ENCODE measurements at places on chromosomes 3 and 15.
A peak's percentile ranks its signal among the peaks of the same experiment; 100 is the strongest.

- DNase-seq, result no peak
Observed at GRCh38 chr3:183085634-183086390, 13.5 kb downstream of the MCCC1 start.

- no peak for DNase-seq
Observed at GRCh38 chr15:90998737-90999136, 4.4 kb upstream of the PRC1 start.

GRCh38 chr3:170745211-170745718 lies 124.7 kb downstream of the RPL22L1 start:
- DNase-seq, result no peak

GRCh38 chr3:172179680-172180399 lies 140.5 kb downstream of the FNDC3B start:
- no peak for DNase-seq

DNA sequence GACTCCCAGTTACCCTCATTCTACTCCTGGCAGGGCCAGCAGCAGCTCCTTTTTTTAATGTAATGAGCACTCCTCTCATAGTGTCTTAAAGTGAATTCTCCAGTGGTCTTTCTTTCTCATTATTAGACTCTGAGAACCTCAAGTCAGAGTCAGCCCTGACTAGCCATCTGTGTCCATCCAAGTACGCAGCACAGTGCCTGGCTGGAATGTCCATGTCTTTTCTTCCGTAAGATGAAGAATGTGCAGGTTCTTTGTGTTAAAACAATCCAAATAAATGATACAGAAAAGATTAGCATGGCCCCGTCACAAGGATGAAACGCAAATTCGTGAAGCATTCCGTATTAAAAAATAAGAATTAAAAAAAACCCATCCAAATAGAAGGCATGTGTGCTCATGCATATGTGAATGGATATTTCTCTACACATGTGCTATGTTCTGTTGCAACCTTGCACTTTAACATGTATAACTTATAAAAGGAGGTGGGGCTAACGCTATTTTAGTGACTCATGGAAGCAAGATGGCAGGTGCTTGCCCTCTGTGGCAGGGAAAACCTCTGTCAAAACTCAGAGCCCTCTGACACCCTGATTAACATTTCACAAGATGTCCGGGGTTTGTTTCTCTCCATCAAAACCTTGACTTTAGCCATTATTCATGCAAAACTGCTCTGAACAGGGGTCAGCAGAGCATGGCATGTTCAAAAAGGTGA lies 170.7 kb upstream of the TOPAZ1 start:
- no peak for DNase-seq

GRCh38 chr3:32593903-32594525 lies 23.4 kb upstream of the DYNC1LI1 start:
- no peak for DNase-seq

- no peak for DNase-seq
Observed at GRCh38 chr3:178451799-178452198, 84.4 kb upstream of the KCNMB2 start.

DNA sequence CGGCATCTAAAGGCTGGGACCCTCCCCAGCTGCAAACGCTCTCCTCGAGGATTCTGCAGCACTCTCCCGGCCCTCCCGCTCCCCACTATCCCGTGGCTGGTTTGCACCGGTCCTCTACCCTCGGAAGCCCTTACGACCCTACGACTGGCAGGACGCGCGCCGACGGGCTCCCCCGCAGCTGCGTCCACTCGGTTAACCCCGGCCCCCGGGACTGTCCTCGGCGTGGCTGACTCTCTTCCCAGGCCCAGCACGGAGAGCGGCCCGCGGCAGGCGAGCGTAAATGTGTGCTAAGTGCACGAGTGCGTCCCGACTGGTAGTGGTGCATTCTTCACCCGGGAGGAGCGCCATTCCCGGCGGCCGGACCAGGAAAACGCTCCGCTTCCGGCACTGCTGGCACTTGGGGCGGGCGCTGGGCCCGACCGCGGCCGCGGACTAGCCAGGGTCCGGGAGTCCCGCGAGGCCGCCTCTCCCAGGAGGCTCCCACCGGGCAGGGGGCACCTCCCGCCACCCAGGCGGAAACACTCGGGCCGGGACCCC lies 508 bp downstream of the GORASP1 start:
- DNase-seq, result peak; percentile 14

DNA sequence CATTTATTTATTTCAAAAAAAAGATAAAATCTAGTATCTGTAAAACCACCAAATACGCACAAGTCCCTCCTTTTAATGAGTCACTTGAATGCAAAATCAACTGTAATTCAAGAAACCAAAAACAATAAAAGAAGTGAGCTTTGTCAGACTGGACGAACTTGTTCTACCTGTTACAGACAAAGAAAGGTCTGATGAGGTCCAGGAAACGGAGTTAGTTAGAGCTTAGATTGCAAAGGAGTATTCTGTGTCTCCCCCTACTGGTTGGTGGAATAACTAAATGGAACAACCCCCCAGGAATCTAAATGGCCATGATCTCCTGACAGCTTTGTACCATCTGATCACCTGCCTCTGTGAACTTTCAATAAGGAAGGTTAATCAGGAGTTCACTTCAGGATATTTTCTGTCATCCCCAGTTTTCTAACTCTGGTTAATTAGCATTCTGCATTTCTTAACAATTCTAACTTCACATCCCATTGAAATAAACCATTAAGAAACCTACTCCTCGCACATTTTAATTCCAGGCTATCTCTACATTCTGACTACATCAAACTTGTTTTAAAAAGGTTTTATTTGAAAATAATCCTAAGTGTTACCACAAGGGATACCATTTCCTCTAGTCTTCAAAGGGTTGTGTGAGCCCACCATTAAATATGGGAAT lies 333.0 kb upstream of the SATB1 start:
- DNase-seq, result no peak

- no peak for DNase-seq
Observed at GRCh38 chr3:172244011-172244410, 204.2 kb downstream of the GHSR start.

GRCh38 chr3:182959474-182960350 lies 20.6 kb downstream of the DCUN1D1 start:
- no peak for DNase-seq

DNA sequence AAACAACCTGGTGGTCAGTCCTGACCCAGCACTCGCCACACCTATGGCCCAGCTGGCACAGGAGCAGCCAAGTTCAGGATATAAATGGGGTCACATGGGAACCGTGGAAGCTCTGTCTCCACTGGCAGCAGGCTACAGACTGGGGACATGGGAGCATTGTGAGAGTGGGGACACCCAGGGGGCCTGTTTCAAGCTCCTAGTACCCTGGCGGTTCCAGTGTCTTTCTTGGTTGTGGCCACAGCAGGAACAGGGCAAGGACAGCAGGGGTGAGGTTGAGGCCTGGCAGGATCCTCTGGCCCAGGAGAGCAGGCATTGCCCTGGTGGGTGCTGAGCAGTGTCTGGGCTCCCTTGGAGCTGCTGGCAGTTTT lies 1.9 kb downstream of the CSK start:
- no peak for DNase-seq

GRCh38 chr3:40645883-40646282 lies 121.1 kb downstream of the ZNF621 start:
- DNase-seq, result no peak

DNA sequence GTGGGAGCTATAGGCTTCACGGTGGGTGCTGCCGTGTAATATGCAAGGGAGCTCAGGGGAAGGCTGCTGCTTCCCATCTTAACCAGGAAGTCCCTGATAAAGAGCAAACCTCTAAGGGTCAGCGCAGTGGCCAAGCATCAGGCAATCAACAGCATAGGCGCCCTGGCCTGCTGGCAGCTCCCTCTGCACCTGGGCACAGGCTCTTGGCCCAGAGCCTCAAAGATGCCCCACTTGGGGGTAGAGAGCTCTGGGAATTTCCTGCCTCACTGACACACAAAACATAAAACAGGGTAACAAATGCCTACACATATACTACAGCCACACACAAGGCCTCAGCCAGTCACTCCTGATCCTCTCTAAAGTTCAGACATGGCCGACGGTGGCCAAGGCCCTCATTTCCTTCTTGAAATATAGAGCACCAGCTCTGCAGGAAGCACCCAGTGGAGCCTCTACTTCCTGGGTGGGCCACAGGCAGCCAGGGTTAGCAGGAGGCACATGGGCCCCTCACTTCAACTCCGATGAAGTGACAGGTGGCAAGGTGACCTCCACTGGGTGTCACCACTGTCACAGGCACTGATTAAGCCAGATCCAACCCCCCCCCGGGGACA lies 20.5 kb downstream of the SLC41A3 start:
- DNase-seq, result no peak

DNA sequence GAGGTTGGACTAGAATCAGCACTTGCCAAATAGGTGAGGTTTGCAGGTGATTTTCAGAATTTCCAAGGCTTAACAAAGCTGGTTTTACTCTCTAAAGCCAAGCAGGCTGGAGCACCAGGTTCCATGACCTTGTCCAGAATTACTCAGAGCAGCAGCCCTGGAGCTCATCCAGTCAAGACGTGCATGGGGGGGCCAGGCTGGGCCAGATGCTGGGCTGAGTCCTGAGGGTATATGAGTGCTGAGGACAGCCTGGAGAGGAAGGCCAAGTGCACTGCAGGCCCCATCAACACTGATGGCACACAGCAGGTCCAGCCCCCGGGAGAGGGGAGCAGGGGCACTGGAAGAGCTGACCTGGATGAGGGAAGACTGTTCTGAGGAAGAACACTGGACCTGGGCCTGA lies 3.0 kb upstream of the TXNRD3 start:
- DNase-seq, result no peak

- no peak for DNase-seq
Observed at GRCh38 chr15:74889390-74889882, 406 bp upstream of the MPI start.

DNA sequence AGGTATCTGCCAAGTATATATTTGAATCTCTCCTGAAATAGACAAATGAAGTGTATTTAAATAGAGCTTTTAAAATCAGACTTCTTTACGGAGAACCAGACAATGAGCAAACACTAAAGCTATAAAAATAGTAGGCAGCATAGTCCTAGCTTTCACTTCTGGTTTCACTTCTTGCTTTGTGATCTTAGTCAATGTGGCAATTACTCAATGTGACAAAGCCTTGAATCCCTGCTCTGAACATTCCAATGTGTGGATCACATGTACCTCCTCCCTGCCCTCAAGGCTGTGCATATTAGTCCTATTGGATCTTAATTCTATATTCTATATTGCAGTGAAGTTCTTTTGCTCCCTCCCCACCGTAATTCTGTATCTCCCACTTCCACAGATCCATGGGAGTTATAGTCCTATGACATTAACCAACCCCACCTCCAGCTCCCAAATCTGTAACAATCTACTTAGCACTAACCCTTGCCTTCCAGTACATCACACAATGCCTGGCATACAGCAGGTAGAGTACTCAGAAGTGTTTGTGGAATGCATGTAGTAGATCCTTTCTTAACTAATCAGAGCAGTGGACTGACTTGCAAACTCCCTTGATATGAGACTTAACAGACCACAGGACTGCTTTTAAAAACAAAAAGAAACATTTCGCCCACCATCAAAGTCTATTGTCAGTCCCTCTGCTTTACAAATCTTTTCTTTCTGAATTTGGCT lies 24.3 kb upstream of the CP start:
- DNase-seq, result no peak

GRCh38 chr3:167976516-167977361 lies 119.0 kb downstream of the GOLIM4 start:
- DNase-seq, result no peak

- no peak for DNase-seq
Observed at GRCh38 chr15:71120428-71120944, 5.2 kb downstream of the THSD4 start.

GRCh38 chr15:92102395-92102755 lies 248.9 kb downstream of the SLCO3A1 start:
- no peak for DNase-seq

DNA sequence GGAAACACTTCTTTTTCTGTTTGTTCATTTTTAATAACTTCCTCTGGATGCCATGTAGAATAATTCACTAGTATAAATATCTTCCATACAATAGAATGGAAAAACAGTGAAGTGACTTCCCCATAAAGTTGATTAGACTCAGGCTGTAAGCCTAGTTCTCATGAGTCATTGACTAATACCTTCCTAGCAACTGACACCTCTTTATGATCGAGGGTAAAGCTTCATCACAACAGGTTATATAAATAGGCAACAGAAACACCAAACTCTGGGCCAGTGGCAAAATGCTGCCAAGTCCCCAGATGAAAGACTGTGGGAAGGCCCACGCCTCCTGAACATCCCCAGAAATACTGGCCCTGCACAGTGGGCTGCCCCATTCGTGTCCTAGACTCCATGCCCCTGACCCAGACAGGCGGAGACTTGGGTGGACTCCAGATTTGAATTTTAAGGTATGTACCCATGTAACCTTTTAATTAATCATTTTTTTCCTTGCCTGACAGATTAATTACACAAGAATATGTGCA lies 71.3 kb upstream of the TBC1D23 start:
- no peak for DNase-seq

- no peak for DNase-seq
Observed at GRCh38 chr15:72353266-72353665, 22.5 kb downstream of the HEXA start.

DNA sequence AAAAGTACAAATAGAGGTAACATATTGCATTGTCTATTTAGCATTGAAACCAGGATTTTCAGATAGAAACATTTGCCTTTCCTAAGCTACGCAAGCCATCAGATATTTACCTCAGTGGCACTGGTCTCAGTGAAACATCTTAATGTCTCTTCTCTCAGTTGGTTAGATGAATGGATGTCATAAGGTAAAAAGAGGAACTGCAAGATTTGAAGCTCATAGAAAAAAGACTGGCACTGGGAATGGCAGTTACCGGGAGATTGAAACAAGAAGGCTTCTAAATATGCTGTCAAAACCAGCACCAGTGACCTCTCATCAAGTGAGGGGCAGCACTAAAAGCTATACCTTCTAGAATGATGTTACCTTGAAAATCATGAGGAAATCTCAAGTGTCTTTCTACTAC lies 486.4 kb downstream of the FHIT start:
- DNase-seq, result no peak

- DNase-seq, result peak; percentile 18
Observed at GRCh38 chr3:32240159-32240545, 1.7 kb downstream of the CMTM8 start.
